ENCODE measurements at places on chromosomes 16 and 17.

DNA sequence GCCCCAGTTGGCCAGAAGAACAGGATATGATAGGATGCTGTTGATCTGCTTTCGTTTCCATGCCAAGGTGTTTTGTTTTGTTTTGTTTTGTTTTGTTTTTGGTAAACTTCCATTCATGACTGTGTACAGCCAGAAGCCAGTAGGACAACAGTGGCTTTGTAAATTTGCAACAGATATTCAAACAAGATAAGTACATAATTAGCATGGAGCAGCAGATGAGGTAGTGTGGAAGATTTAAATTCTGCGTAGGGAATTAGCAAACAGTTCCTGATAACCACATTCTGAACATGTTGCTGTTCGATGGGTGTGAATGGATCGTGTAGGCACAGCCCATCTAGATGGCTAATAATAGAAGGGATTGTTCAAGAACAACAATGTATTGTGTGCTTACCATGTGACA is 1080.1 kb upstream of the RBFOX1 start:
- DNase-seq = no peak

DNA sequence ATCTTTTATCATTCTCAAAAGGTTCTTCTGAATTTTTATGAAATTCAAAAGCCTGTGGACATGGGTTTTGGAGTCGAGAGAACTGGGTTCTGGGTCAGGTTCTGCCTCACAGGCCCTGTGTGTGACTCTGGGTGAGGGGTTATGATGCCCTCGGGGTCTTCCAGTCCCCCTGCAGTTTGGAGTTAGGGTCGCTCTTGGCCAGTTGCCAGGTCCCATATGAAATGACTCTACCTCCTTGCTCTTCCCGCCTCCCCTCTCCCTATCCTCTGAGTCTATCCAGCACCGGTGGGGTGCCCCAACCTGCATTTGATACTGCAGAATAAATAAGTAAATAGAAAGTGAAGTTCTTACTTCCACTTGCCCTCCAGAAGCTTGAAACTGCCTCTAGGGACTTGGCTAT is 54.1 kb downstream of the ZDHHC7 start:
- DNase-seq = no peak

DNA sequence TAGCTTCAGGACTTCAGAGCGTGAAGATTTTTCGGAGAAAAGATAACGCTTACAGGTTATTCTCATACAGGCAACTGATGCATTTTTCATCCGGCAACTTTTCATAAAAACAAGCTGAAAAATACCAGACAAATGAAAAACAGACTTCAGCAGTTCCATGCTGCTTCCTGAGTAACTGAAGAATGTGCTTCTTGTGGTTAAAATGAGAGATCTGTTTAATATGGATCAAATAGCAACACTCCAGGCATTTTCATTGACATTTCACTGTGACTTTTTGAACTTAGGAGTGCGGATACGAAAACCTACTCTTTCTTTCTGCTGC is 705 bp upstream of the PITPNC1 start:
- DNase-seq = no peak

DNA sequence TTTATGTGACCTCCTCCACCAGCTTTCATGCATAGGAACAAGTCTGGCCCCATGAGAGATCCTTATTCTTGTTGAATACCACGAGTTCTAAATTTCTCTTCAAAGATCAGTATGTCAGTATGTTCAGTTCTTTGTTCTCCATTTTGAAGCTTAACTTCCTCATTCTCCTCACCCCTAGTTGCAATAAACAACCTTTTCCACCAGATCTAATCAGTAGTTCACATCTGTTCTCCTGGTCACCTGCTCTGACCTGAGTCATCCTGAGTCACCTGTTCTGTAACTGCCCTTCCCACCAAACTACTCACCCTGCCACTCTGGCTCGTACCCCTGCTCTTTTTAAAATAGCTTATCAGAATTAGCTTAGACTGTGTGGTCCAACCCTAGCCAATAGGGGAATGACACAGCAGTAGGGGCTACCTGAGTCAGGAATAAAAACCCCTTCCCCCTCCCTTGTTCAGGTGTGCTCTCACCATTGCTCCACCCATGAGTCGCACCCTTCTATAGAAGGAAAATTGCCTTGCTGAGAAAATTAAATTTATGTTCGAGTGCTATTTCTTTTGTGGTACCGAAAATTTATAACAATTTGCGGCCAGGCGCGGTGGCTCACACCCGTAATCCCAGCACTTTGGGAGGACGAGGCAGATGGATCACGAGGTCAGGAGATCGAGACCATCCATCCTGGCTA is 94.6 kb downstream of the EMP2 start:
- DNase-seq = no peak

GRCh38 chr16:57413301-57413730 is 8.7 kb downstream of the CCL17 start:
- DNase-seq = no peak

- no peak for DNase-seq
Observed at GRCh38 chr16:77443357-77444146, 8.7 kb upstream of the ADAMTS18 start.

DNA sequence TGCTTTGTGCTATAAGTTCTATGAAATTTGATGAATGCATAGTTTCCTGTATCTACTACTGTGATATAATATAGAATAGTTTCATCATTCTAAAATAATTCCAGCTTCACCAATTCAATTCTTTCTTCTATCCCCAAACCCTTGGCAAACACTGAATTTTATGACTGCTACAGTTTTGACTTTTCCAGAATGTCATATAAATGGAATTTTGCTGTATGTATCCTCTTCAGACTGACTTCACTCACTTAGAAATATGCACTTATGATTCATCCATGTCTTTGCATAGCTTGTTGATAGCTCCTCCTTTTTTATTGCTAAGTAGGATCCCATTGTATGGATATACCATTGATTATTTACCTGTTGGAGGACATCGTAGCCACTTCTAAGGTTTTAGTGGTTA is 89.1 kb upstream of the HS3ST3A1 start:
- no peak for DNase-seq

DNA sequence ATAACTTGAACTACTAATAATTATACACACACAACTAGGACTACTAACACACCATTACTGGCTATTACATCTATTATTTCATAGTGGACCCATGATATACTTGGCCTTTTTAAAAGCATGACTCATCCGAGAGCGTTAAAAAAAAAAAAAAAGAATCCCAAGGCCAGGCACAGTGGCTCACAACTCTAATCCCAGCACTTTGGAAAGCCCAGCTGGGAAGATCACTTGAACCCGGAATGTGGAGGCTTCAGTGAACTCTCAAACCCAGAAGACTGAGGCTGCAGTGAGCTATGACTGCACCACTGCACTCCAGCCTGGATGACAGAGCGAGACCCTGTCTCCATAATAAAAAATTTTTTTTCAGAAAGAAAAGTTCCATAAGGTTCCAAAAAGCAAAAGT is 3.1 kb downstream of the GLG1 start:
- no peak for DNase-seq

DNA sequence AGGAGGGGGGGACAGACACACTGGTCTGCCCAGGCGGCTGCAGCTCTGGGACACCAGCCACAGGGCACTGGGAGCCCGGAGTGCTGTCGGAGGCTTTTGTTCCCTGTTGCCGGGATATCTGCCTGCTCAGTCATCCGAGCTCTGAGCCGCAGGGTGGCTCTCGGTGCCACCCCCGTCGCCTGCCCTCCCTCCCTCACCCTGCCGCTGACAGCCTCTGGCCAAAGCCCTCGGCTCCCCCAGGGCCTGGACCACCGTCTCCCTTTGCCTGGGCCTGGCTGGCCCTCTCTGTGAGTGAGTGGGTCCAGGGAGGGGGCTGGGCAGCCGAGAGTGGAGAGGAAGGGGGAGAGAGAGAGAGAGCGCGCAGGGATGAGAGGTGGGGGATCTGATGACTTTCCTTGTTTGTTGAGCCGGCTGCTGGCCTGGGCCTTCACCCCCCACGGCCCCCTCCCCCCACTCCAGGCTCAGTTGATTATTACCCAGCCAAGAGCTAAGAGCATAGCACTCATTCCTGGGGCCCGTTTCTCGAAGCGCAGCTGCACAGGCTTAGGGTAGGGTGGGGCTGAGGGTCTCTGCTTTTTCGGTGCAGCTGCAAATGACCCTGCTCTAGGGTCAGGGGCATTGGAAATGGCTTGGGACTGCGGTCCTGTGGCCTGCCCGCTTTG is 2.7 kb downstream of the FOXJ1 start:
- no peak for DNase-seq

DNA sequence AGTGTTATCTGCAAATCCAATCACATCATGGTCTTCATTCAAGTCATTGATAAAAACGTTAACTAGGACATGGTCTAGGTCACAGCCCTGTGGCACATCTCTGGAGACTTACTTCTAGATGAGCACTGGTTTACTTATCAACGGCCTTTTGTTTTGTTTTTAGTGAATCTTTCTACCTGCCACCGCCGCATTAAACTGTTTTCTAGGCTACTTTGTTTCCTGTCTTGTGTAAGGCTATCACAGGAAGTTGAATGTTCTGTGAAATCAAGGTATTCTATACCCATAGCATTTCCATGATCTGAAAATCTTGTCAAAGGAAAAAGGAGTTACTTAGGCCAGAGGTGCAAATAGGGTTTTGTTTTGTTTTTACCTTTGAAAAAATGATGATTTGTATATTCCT is 26.9 kb downstream of the SOCS3 start:
- DNase-seq = no peak

- DNase-seq = no peak
Observed at GRCh38 chr16:53620476-53620875, 83.2 kb downstream of the RPGRIP1L start.

DNA sequence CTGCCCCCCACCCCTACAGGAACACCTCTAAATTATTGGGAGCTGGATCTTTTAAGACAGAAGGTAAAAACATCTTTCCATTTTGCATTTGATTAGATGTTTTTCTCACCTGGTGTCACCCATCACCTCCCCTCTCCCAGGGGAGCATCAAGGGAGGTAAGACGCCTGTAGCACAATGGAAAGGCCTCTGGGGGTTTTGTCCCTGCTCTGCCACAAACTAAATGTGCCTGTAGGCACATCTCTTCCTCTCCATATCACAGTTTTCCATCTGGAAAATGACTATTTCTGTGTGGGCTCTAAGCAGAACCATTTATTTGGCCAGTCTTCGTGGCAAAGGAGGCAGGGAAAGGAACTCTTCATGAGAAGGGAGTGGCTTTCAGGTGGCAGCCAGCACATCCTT is 76.6 kb downstream of the GNAO1 start:
- no peak for DNase-seq

GRCh38 chr17:79666111-79666510 is 55.3 kb upstream of the RBFOX3 start:
- no peak for DNase-seq

DNA sequence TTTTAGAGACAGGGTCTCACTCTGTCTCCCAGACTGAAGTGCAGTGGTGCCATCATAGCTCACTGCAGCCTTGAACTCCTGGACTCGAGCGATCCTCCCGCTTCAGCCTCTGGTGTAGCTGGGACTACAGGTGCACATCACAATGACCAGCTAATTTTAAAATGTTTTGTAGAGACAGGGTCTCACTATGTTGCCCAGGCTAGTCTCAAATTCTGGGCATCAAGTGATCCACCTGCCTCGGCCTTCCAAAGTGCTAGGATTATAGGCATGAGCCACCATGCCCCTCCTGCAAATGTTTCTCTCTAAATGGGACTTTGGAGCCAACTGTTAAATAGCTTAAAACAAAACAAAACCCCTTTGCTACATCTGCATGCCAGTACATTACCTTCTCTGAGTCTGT is 82.2 kb upstream of the BRD7 start:
- DNase-seq = no peak

DNA sequence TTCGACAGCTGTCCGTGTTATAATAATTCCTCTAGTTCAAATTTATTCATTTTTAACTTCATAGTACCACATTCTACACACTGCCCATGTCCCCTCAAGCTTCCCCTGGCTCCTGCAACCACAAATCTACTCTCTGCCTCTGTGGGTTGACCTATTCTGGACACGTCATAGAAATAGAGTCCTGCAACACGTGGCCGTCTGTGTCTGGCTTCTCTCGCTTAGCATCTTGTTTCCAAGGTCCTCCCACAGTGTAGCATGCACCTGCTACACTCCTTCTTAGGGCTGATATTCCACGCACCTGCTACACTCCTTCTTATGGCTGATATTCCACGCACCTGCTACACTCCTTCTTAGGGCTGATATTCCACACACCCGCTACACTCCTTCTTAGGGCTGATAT is 16.5 kb downstream of the SCGB1C2 start:
- DNase-seq = no peak

GRCh38 chr16:19223235-19224170 is 55.5 kb downstream of the SYT17 start:
- DNase-seq = no peak

- DNase-seq = no peak
Observed at GRCh38 chr17:59347975-59348391, 16.5 kb downstream of the YPEL2 start.

GRCh38 chr17:21304091-21304490 is 19.6 kb downstream of the MAP2K3 start:
- DNase-seq = no peak

GRCh38 chr17:73342541-73343167 is 30.9 kb upstream of the CDC42EP4 start:
- DNase-seq = no peak

GRCh38 chr17:29090750-29091605 is 48.0 kb downstream of the PIPOX start:
- DNase-seq = no peak

DNA sequence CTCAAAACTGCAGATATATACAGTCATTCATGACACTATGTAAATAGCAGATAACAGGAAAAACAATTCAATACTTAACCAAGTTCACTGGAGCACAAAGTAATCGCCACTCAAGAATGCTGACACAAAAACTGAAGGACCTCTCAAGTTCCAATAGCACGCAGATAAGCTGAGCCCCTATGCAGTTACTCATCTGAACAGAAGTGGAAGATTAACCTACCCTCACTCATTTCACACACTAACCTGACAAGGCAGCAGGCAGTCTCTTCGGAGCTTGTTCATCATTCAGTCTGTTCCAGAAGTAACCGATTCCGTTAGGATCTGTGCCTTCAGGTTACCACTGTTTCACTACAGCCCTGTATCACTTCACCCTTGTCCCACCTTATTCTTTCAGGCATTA is 6.0 kb downstream of the HELZ start:
- no peak for DNase-seq

GRCh38 chr17:9286434-9286833 is 265.1 kb downstream of the NTN1 start:
- no peak for DNase-seq

- no peak for DNase-seq
Observed at GRCh38 chr16:50448522-50448921, 79.7 kb upstream of the BRD7 start.

- no peak for DNase-seq
Observed at GRCh38 chr17:2688351-2689342, 22.9 kb downstream of the CLUH start.

DNA sequence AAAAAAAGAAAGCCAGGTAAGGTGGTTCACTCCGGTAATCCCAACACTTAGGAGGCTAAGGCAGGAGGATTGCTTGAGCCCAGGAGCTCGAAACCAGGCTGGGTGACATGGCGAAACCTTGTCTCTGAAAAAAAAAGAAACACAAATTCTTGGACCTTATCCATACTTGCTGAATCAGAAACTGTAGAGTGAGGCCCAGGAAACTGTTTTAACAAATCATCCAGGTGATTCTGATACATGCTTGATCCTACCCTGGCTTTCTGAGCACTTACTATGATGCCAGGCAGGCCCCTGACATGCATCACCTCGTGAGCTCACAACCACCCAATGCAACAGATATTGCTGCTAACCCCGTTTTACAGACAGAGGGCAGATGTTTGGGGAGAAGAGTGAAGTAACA is 4.0 kb upstream of the NAE1 start:
- no peak for DNase-seq

All from SW 1271 (cell line).